ENCODE measurements at places on chromosomes 1 and 21. TPM values are rescaled to one million over a fixed set of nuclear protein-coding genes. Genes with fewer than 3 reads are reported as not detected.

Gene KCNT2
- polyA plus RNA-seq: 0.12 TPM

Gene ADORA1
- polyA plus RNA-seq: 3.2 TPM

DNA sequence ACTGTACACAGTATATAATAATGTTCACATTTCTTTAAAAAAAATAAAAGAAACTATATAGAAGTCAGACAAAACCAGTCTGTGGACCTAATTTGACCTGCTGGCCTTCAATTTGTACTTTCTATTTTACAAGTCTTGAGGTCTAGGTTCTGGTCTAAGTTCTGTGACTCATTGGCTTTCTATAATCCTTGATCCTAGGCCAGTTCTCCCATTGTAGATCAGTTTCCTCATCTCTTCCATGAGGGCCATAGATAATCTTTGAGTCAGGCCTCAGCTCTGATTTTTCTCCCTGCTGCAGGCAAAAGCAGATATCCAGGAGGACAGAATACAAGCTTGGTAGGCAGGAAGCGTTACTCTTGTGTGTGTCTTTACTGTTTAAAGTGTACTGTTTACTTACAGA is 603.7 kb upstream of the CAMK1G start:
- H3K4me1 ChIP-seq: no peaks in the 10 kb centered on the region
- no peak overlapping the region for H3K4me3 ChIP-seq
- H3K27me3 ChIP-seq: no peaks in the 10 kb centered on the region
- H3K36me3 ChIP-seq: no peaks in the 10 kb centered on the region
- DNase-seq: no peak

- H3K27ac ChIP-seq: peak overlapping the region; percentile 60
- H3K4me1 ChIP-seq: peaks cover 9% of the 10 kb centered on the region
- H3K36me3 ChIP-seq: peaks cover 3% of the 10 kb centered on the region
- no peak overlapping the region for H3K4me3 ChIP-seq
These were observed 25.9 kb downstream of the IVNS1ABP start for GRCh38 chr1:185291159-185291558.
